ENCODE measurements at places on chromosomes 6 and 20.

DNA sequence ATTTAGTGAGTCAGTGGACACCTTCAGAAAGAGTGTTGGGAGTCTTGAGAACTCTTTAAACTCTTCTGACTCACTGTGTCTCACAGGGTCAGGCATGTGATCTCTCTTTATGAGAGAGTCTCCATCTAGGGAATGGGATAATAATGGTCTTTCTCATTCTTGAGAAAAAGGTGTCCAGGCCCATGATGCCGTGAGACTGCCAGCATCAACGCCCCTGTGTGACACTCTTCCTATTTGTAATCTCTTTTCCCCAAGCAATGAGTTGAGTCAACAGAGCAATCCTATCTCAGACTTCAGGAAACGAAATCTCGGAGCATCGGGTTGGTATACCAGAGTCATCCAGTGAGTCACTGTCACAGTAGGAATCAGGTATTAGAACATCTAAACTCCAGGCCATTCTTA is 82.3 kb upstream of the BMP2 start:
- DNase-seq: no peak

DNA sequence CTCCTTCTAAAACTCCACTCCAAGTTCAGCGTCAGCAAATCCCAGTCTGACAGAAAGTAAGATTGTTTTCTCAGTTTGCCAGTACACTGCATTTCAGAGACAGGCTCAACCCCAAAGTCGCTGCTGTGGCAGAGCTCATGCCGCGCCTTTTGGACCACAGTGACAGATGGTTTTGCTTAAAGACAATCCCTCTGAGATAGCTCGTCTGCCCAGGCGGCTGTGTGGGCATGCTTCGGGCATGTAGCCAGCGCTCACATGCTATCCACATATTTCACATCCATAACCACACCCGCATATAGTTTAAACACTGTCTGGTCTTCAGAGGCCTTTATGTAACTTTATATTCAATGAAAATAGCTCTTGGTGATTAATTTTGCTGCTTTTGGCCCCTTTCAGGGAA is 14.7 kb upstream of the PXDC1 start:
- DNase-seq: no peak

- DNase-seq: no peak
Observed at GRCh38 chr6:126716032-126716431, 376.1 kb downstream of the CENPW start.

- no peak for DNase-seq
Observed at GRCh38 chr6:6705915-6706675, 117.6 kb downstream of the LY86 start.

DNA sequence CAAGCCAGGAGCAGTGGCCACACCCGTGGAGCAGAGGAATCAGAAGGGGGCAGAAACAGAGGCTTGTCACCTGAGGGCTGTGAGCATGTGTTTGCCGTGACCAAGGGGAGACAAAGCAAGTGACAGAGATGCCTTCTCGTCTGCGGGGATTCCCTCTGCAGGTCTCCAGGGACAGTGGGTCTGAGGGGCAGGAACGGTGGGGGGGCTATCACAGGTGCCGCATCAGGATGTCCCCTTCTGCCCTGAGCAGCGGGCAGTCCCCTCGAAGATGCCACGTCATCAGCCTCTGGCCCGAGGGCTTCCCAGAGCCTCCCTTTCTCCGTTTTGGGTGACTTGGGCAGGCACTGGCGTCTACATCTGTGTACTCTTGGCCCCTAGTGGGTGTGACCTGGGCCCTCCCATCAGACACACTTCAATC is 338.7 kb downstream of the PREX1 start:
- no peak for DNase-seq

DNA sequence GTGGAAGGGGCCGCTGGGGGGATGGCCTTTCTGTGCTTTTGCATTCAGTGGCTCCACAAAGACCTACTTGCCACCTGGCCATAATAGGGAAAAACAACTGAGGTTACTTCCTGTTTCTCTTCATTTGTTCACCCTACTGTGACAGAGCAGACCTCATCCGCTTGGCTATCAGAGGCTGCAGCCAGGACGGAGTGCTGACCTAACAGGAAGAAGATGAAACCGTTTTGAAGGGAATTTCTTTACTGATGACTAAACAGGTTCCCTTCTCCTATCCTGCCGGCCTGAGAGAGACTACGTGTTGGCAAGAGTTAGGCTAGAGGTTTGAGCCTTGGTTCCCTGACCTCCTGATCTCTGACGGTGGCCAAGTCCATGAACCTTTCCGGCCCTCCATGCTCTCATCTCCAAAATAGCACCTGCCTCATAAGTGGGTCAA is 21.3 kb downstream of the PRR18 start:
- DNase-seq: no peak

- no peak for DNase-seq
Observed at GRCh38 chr6:54086439-54086838, 24.8 kb upstream of the MLIP start.

- no peak for DNase-seq
Observed at GRCh38 chr6:145546265-145546664, 189.1 kb downstream of the EPM2A start.

GRCh38 chr6:101114703-101115102 is 233.6 kb upstream of the ASCC3 start:
- no peak for DNase-seq

DNA sequence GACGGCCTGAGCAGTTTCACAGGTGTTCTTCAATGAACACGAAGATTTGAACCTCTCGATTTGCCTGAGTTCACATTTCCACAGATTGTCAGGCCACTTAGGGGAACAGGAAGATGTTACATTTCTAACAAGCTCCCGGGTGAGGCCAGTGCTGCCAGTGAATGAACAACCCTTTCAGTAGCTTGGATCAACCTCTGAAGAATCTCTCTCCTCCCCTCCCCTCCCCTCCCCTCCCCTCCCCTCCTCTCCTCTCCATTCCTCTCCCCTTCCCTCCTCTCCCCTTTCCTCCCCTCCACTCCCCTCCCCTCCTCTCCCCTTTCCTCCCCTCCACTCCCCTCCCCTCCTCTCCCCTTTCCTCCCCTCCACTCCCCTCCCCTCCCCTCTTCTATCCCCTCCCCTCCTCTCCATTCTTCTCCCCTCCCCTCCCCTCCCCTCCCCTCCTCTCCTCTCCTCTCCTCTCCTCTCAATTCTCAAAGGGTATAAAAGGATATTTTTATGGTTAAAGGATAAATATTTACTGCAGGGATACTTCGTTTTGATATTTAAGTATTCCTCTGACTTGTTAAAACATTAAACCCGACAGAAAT is 114.1 kb upstream of the INSM1 start:
- no peak for DNase-seq

DNA sequence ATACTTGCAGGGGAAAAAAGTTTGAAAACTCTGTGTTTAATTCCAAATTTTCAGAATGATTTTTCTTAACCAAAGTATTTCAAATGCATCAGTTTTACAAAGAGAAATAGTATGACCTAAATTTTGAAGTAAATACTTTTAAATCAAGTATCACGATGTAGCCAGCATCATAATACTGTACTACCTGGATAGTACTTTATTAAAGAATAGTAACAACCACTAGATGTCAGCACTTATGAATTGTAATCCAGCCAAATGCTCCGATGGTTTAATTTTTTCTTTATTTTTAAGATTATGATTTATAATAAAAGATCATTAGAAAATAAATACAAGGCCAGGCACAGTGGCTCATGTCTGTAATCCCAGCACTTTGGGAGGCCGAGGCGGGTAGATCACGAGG is 37.2 kb upstream of the HACE1 start:
- DNase-seq: no peak

GRCh38 chr6:42260396-42260888 is 42.8 kb upstream of the MRPS10 start:
- no peak for DNase-seq

DNA sequence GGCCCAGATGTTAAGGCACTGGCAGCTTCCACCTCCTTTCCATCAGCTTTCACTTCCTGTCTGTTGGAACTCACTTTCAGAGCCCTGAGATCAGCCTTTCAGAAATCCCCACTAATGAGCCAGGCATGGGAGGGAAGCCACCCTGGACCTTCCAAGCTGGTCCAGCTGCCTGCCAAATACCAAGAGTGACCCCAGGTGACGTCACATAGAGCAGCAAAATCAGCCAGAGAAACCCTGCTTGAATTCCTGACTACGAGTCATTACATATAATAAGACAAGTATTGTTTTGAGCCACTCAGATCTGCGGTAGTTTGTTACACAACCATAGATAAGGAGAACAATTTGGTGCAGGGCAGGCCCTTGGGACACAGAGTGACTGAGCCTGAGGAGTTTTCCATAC is 556.0 kb upstream of the JAG1 start:
- DNase-seq: no peak

DNA sequence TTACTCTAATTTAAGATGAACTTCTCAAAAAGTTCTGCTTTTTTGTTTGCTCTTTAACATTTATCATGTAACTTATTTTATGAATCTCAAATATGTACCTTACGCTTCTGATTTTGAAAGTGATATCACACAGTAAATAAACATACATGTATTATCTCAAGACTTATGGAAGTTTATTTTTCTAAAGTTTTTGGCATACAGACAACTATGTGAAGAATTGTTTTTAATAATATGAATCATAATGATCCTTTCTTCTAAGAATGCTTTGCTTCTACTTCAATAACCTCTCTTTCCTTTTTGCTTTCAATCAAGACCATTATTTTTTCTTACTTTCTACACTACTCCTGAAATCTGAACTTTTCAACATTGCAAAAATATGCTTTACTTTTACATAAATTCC is 816.4 kb downstream of the EYS start:
- no peak for DNase-seq
